ENCODE measurements at places on chromosomes 12 and 14.

GRCh38 chr14:39025250-39025809 is 77.7 kb downstream of the SEC23A start:
- no peak for DNase-seq

DNA sequence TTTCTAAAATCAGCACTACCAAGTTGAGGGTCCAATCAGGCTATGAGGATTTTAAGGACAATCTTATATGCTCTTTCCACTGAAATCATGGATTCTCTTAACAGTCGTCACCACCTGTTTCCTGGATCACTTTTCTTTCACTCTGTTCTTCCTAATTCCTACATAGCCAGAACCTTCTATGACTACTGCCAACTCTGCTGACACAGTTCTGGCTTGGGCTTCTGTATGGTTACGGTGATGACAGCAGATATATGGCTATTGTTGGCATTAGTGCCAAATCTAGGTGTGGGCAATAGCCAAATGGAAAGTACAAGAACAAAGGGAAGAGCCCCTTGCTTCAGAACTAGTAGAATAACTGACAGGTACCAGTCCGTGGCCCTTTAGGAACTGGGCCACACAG is 124.0 kb downstream of the ARID2 start:
- no peak for DNase-seq

DNA sequence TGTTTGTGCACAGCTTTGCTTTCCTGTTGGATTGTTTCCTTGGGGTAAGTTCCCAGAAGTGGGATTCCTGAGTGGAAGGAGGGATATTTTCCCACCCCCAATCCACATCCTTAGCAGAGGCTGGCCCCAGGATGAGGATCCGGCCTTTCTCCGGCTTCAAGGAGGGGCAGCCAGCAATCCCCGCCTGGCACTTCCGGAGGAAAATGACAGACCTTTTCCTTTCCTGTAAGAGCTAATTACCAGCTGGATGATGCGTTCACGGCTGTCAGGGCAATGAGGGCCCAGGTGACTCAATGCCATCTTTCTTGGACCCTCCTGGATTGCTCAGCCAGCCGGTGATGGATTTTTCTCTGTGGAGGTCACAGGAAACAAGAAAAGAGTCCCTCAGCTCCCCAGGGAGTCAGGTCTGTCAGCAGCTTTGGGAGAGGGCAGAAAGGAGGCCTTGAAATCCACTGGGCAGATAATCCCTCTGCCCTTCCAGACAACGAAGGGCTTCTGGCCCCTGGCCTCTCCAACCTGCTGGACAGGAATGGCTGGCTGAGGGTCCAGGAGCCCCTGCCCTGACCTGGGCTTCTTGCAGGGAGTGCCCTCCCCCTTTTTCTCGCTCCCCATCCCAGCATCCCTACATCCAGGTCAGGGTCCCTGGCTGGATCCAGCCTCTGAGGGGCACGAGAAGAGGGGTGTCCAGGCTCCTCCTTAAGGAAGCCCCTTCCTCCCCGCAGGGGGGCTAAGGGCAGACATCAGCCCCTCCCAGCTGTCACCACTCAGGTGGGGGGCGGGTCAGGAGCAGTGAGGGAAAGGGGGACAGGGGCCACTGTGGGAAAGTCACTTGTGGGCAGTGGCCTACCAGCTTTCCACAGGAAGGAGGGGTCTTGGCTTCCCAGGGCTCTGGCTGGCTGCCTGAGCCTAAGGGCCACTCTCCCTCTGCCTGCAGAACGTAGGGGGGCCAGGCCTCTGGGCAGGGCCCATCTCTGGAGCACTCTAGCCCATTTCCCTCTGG is 16.1 kb upstream of the CCDC85C start:
- DNase-seq, result no peak

DNA sequence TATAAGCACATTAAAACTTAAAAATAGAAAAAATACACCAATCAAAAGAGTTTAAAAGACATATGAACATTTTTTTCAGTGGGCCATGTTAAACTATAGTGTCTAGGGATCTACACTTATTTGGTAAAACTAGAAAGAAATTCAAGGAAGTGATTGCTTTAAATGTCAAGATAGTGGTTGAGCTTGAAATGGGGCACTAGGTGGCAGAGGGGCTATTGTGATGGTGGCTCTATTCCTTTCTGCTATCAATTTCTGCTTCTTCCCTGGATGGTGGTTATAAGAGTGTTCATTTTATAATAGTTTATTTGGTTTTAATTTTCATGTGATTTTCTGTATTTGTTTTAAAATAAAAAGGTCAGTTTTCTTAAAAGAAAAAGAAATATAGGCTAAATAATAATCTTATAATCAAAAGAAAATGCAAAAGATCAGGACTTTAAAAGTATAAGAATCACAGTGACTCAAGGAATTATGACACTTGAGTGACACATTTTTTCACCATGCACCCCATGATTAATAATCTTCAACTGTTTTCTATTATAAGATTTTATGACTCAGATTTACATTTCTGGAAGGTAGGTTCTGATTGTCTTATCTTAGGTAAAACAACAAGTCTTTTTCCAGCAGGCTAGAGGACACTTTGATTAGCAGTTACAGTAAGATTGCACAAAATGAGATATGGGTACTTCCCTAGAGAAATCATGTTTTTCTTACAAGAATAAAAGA is 137.5 kb downstream of the FSCB start:
- no peak for DNase-seq

- no peak for DNase-seq
Measured at GRCh38 chr12:120814203-120814902, 88.7 kb downstream of the ACADS start.

GRCh38 chr14:28704153-28704552 is 62.4 kb upstream of the FOXG1 start:
- no peak for DNase-seq
